Suppressor macrophage treated with lipopolysaccharide for 1 hour (primary cell): ENCODE measurements at places on chromosomes 4 and X.

DNA sequence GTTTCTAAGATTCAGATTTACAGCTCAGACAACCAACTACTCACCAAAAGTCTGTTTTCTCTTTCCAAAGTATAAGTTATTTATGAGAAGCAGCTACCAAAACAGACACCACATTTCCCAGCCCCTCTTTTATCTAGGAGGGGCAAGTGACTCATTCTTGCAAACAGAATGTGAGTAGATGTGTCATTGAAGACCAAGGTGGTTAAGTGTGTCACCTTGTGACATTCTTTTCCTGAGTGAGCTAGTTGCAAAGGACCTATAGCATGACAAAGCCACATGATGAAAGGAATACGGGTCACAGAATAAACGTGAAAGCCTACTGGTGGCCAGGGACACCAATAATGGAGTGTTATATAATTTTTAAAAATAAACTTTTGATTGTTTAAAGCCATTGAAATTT, 50.0 kb downstream of the SLC7A11 start:
- peak; percentile 20 for DNase-seq

DNA sequence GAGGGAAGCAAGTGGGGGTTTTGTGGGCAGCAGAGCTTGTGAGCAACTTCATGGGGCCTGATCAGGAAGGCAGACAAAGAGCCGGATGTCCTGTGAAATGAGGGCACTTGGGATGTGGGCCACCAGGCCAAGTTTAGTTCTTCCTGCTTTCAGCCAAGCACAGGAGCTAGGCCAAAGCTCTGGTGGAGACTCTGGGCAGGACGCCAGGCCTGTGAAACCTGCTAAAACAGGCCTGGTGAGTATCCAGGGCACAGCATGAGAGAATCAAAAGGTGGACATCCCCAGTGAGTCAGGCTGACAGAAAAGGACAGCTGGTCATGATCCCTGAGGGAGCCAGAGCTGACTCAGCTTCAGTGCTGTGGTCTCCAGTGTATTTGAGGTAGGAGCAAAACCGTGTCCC, 95.7 kb downstream of the NPNT start:
- no peak for DNase-seq

GRCh38 chrX:18146009-18146408, 74.7 kb downstream of the BEND2 start:
- no peak for DNase-seq

DNA sequence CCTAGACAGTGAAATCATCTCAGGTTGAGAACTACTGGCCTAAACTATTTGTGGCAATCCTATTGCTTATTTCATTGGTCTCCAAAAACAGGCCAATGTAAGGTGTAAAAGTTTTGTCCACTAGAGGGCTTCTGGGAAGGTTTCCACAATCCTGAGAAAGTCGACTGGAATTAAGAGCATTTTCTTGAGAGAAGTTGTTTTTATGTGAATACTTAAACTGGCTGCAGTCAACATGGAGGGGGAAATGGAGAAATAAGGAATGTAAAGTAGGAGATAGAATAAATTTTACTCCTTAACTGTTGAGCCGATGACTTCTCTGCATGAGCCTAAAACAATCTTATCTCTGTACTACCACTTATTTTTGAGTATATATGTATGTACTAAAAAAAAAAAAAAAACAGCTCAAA, 11.0 kb upstream of the EIF4E start:
- peak; percentile 65 for DNase-seq

DNA sequence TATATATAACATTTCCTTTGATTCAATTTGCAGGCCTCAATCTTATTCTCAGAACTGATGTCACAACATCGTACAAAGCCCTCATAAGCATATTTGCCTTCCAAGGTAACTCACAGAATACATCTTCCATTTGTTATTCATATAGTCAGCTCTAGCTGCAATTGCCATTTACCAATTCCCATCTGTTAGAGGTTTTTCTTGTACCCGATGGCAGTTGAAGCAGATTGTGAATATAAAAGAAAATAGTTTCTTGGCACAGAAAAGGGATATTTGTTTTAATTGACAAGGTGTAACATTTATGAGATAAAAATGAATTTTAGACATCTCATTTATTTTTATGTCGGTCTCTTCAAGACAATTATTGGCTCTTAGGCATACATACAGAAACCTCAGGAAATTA, 311.3 kb downstream of the TRIML1 start:
- no peak for DNase-seq

DNA sequence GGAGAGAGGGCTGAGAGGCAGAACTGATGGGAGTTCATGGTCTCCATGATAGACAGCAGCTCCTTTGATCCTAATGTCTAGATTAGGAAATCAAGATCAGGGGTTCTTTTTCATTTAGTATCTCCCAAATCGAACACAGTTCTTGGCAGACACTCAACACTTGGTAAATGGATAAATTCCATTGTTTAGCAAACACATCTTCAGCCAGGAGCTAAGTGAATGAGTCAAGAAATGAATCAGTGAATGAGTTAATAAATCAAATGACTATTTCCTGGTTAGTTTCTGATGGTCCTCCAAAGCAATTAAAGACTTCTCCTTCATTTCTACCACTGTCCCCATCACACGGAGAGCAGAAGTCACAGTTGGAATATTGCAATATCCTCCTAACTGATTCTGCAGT, 120.0 kb upstream of the SHISA3 start:
- no peak for DNase-seq

- no peak for DNase-seq
Observed at GRCh38 chr4:185015108-185015507, 3.2 kb upstream of the HELT start.

DNA sequence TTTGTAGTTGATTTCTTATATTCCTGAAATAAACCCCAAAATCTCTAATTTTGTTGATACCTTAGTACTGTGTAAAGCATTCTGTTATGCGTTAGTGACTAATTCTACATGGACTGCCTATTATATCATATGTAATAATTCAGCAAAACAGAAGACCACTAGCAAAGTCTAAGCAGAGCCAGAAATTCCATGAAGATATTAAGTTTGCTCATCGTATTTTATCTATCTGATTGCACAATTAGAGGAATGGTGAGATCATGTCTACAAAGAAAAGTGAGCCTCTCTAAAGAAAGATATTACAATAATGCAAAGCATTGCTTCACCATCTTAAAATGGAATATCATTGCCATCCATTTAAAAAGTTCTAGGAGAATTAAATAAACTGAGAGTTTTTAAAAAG, 374.6 kb upstream of the SLC7A11 start:
- no peak for DNase-seq

DNA sequence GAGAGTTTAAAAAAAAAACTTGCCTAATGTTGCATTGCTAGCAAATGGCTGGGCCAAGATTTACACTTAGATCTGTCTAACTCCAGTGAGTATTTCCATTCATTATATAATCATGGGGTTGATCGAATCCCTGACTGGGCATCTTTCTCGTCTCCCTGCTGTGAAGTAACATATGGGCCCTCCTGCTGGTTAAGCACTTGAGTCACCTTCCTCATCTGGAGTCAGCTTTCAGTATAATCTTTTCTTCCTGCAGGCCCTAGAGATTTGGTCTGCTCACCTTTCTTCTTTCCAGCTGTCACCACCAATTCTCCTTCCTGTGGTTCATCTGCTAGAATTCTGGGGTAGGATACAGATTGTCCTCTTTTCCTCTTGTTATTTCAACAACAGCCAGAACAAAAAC, 41.6 kb downstream of the TIGD2 start:
- peak; percentile 17 for DNase-seq

- no peak for DNase-seq
Observed at GRCh38 chr4:26050671-26051070, 136.7 kb downstream of the SMIM20 start.

- DNase-seq, result no peak
Observed at GRCh38 chr4:100935090-100935489, 412.2 kb downstream of the PPP3CA start.

DNA sequence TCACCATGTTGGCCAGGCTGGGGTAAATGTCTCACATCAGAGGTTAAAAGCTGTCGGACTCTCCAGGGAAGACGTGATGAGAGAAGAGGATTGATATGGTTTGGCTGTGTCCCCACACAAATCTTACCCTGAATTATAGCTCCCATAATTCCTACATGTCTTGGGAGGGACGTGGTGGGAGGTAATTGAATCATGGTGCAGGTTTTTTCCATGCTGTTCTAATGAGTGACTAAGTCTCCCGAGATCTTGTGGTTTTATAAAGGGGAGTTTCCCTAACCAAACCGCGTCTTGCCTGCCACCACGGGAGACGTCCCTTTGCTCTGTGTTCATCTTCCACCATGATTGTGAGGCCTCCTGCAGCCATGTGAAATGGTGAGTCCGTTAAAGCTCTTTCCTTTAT, 64.4 kb downstream of the ASMT start:
- peak; percentile 73 for DNase-seq

DNA sequence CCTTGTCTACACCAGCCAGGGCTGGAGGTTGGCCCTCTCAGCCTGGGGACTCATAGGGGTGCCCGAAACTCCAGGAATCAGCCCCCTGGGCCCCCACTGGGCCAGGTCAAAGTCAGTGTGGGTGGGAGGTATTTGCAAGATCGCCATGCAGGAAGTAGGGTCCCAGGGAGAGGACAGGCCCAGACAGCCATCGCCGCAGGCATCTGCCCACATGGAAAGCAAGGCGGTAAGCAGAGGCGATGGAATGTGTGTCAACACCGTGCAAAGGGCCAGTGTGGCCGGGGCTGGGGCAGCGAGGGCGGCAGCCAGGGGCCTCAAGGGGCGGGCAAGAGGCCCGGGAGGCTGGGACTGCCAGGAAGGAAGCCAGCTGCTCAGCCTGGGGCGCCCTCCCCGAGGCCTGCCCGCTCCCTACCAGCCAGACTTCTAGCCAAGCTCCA, 19.3 kb upstream of the DUSP9 start:
- DNase-seq, result no peak

- DNase-seq, result peak; percentile 61
Observed at GRCh38 chr4:139530833-139531427, 25.1 kb downstream of the SETD7 start.

DNA sequence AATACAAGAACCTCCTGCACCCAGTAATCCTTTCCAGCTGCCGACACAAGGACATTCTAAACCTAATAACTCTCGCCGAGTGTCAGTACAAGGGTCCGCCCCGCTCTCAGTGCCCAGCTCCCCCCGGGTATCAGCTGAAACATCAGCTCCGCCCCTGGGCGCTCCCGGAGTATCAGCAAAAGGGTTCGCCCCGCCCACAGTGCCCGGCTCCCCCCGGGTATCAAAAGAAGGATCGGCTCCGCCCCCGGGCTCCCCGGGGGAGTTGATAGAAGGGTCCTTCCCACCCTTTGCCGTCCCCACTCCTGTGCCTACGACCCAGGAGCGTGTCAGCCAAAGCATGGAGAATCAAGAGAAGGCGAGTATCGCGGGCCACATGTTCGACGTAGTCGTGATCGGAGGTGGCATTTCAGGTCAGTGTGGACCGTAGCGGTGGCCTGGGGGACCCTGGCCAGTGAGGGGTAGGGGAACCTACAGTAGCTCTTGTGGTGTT, at the start of gene MAOA:
MAOA (plus strand) TSS at position 295 of the 490 bp plus-strand sequence; CDS start at position 338, 43 bp downstream.
- peak; percentile 21 for DNase-seq

DNA sequence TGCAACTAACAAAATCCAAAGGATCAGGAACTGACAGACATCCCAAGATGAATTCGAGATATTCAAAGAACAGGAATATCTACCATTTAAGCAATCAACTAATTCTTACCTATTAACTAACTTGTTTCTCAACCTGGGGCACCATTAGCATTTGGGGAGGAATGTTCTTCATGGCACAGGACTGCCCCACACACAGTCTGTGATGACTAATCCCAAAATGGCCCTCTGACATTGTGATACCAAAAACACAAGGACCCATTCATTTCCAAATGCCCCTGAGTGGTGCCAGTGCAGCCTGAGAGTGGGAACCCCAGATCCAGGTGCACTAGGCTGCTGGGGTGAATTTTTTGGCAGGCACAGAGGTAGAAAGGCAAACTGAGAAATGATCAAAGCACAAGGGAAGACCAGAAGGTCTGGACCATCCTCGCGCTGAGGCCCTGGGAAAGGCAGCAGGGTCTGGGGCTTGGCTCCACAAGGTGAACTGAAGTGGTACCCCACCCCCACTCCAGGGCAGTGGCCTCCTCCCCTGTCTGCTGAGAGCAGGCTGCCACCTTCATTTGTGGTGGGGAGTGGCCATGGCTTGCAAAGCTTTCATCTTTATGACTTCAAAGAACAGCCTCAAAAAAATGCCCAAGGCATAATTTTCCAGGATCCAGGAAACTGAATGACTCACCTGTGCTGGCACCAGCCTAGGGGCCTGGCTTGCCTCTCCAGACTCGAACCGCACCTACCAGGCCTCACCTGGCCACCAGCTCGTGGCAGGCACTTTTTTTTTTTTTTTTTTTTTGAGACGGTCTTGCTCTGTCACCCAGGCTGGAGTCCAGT, 122.4 kb downstream of the BCOR start:
- DNase-seq, result no peak

DNA sequence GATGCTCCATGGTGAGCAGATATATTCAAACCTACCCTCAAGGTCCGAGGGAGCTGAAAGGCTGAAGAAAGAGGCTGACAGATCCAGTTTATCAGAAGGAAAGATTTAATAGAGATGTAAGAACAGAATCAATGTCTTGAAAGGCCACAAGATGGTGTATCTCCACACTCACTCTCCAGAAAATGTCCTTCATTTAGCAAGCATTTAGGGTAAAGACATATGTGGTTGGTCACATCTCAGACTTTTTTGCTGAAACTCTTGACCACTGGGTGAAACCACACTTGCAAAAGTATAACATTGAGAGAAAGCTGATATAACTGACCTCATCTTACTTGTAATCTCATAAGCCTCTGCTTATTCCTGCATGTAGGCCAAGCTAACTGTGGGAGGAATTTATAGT, 745.8 kb upstream of the GALNTL6 start:
- no peak for DNase-seq

DNA sequence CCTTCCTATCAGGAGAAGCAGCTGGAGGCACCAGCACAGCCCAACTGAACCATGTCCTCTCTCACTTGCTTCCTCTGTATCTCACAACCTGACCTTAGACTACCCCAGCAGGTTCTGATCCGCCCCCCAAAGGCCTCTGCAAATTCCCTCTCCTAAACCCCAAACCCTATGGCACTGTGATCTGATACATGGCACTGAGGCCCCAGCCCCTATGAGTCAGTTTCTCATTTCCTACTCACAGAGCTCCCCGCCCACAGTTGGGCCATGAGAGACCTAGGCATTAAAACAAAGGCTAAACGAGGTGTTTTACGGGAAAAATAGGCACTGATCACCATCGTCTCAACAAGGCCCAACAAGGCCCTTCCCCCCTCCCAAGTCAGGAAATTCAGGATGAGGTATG, 19.1 kb downstream of the SASH3 start:
- DNase-seq, result peak; percentile 61

GRCh38 chr4:174517502-174518445, 4.5 kb downstream of the HPGD start:
- DNase-seq, result peak; percentile 56

DNA sequence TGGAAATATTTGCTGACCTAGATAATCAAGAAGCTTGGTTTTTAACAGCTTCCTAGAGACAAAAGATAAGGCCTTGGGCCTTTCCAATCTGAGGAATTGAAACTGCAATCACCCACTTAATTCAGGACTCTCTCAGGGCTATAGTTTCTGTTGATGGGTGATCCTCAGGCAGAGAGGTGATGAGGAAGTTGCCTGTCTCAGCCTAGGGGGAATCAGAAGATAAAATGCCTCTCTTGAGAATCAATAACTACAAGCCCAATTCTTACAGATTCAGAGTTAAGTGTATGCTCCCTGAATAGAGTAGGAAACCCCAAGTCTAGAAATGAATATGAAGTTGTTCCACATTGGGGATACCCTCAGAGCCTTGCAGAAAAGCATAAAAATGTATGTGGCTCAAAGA, 45.5 kb downstream of the NFKB1 start:
- no peak for DNase-seq

- DNase-seq, result no peak
Observed at GRCh38 chr4:30281986-30282385, 438.2 kb upstream of the PCDH7 start.
